ENCODE measurements at places on chromosomes 7 and 10.

- DNase-seq = no peak
Observed at GRCh38 chr10:66777665-66778064, 148.2 kb upstream of the LRRTM3 start.

GRCh38 chr10:129690248-129691070, 223.4 kb downstream of the MGMT start:
- no peak for DNase-seq

- DNase-seq = no peak
Observed at GRCh38 chr10:86962136-86962980, 4.0 kb downstream of the SNCG start.

- no peak for DNase-seq
Observed at GRCh38 chr10:79979976-79980687, 31.2 kb upstream of the SFTPD start.
